Chondrocyte (in vitro differentiated cells): ENCODE measurements at places on chromosomes 11 and 22. TPM values are rescaled to one million over a fixed set of nuclear protein-coding genes. Genes with fewer than 3 reads are reported as not detected.

Gene NXPE1
- not detected in 3 replicates for total RNA-seq

Gene MN1
- total RNA-seq, result 119 to 156 TPM (median 121 TPM) in 3 replicates

- no peak for DNase-seq
- H3K27ac ChIP-seq, result no peak overlapping the region
Observed at GRCh38 chr11:95255251-95256145, 24.5 kb upstream of the SESN3 start.

GRCh38 chr11:65770951-65771567 lies 9.7 kb downstream of the AP5B1 start:
- no peak for DNase-seq
- no peaks in the 10 kb centered on the region for H3K27me3 ChIP-seq
- H3K4me3 ChIP-seq, result no peak overlapping the region
- H3K4me1 ChIP-seq, result peaks cover 3% of the 10 kb centered on the region

Gene MRGPRX3
- total RNA-seq, result not detected in 3 replicates
